ENCODE measurements at places on chromosomes 7 and 10.

GRCh38 chr7:122974229-122974628 lies 21.3 kb downstream of the TAS2R16 start:
- DNase-seq: no peak

DNA sequence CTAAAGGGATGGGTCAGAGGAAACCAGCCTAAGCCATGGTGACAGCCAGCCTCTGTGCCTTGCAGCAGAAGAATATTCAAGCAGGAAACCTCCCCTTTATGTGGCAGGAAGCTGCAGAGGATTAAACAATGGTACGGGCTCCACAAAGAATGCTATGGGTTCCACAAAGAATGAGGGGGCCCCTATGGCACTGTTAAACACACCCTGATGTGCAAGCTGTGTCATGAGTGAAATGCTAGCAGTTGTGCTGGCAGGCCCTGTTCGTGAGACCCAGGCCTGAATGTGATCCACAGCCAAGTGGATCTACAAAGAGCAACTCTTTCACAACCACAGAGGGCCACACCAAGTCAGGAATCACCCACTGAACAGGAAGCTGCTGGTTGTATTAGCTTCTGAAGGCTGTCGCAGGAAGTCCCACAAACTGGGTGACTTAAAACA lies 68.9 kb downstream of the MYOF start:
- DNase-seq: peak; percentile 85

GRCh38 chr10:49602380-49603023 lies 7.6 kb upstream of the SLC18A3 start:
- no peak for DNase-seq

GRCh38 chr10:86497621-86498020 lies 24.0 kb downstream of the WAPL start:
- no peak for DNase-seq

DNA sequence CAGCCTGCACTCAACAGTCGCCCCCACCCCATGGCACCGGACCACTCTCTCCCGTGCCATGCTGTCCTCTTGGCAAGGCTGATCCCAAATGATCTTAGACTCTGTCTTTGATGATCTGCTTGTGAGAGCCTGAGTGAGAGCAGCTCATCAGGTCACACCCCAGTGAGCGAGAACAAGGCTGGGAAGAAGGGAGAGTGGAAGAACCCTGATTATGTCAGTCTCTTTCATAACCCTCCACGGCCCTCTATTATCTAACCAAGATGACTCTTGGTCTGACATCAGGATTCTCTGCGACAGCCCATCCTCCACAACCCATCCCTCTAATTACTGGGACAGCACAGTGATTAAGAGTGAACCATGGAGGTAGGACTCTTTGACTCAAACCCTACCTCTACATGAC lies 53.1 kb upstream of the C7orf33 start:
- DNase-seq: no peak

DNA sequence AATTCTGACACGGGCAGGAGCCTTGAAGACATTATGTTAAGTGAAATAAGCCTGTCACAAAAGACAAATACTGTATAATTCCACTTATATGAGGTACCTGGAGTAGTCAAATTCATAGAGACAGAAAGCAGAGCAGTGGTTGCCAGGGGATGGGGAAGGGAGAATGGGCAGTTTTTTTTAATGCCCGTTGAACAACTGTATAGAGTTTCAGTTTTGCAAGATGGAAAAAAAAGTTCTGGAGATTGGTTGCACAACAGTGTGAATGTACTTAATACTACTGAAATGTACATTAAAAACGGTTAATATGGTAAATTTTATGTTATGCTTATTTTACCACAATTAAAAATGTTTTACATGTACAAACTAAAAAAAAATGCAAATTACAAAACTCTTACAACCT lies 63.6 kb upstream of the EFCAB10 start:
- no peak for DNase-seq

GRCh38 chr7:81887098-81888090 lies 117.5 kb upstream of the HGF start:
- DNase-seq: no peak
